ENCODE measurements at places on chromosomes 2 and 18.
A peak's percentile ranks its signal among the peaks of the same experiment; 100 is the strongest.

DNA sequence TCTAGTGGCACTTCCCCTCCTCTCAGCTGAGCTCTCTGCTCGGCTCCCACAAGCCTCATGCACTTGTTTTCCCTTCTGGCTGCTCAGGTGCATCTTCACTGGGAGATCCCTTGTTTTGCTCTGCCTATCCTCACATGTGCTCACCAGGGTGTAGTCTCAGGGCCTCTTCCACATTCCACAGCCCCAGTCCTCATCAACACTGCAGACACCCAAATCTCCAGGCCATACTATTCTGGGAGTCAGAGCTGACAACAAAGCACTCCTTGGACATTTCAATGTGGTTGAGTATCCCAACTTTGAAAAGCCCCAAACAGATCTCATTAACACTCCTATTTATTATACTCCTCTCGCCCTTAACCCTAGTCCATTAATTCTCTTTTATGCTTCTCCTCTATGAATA, 71.3 kb downstream of the CCDC93 start:
- peaks cover 78% of the 10 kb centered on the region for H3K36me3 ChIP-seq
- no peak for DNase-seq
- no peaks in the 10 kb centered on the region for H3K4me1 ChIP-seq
- H3K27me3 ChIP-seq: no peaks in the 10 kb centered on the region

GRCh38 chr2:47187069-47187468, 32.0 kb upstream of the STPG4 start:
- H3K27ac ChIP-seq: no peak overlapping the region
- no peaks in the 10 kb centered on the region for H3K4me1 ChIP-seq
- H3K36me3 ChIP-seq: no peaks in the 10 kb centered on the region

DNA sequence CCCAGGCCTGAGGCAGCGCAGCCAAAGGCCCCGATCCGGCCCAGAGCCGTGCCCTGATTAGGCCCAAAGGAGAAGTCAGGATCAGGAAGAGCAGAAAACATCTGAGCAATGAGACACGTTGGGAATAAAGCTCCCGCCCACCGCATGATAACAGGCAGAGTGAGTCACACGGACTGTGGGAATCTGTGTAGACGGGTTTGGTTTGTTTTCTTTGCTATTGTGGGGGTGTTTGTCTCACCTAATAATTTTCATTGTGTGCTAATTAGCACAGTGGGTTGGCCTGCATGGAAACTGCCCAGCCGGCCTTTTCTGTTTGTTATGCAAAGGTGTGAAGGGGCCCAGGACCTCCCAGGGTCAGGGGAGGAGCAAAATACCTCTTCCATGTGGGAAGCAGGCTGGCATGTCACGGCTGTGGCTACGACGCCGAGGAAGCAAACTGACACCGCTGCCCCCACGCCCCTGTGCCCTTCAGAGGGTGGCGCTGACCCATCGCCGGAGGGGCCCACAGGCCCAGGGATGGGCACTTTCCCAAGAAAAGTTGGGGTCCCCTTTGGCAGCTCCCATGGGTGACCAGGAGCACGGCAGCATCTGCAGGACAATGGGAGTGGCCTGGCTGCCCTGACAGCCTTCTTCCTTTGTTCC, 68.4 kb upstream of the CTDP1 start:
- no peak overlapping the region for H3K4me3 ChIP-seq
- H3K4me1 ChIP-seq: no peaks in the 10 kb centered on the region
- no peaks in the 10 kb centered on the region for H3K36me3 ChIP-seq
- no peak overlapping the region for H3K27ac ChIP-seq
- DNase-seq: no peak

- H3K36me3 ChIP-seq: no peaks in the 10 kb centered on the region
- no peaks in the 10 kb centered on the region for H3K4me1 ChIP-seq
- no peak for DNase-seq
- H3K4me3 ChIP-seq: no peak overlapping the region
- H3K27me3 ChIP-seq: no peaks in the 10 kb centered on the region
Measured at GRCh38 chr2:191197096-191197495, 46.3 kb upstream of the STAT4 start.

GRCh38 chr2:96085541-96086355, 30.6 kb downstream of the ADRA2B start:
- H3K27me3 ChIP-seq: no peaks in the 10 kb centered on the region
- no peak for DNase-seq
- H3K36me3 ChIP-seq: no peaks in the 10 kb centered on the region
- no peaks in the 10 kb centered on the region for H3K4me1 ChIP-seq
- no peak overlapping the region for H3K4me3 ChIP-seq
- no peak overlapping the region for H3K27ac ChIP-seq

GRCh38 chr2:239522002-239522739, 121.4 kb upstream of the HDAC4 start:
- H3K27ac ChIP-seq: no peak overlapping the region
- no peak overlapping the region for H3K4me3 ChIP-seq
- DNase-seq: no peak
- H3K36me3 ChIP-seq: no peaks in the 10 kb centered on the region
- peaks cover 2% of the 10 kb centered on the region for H3K4me1 ChIP-seq
- no peaks in the 10 kb centered on the region for H3K27me3 ChIP-seq

GRCh38 chr2:8984157-8984556, 19.3 kb downstream of the MBOAT2 start:
- no peak overlapping the region for H3K4me3 ChIP-seq
- DNase-seq: no peak
- H3K27me3 ChIP-seq: no peaks in the 10 kb centered on the region
- no peaks in the 10 kb centered on the region for H3K36me3 ChIP-seq
- peaks cover 3% of the 10 kb centered on the region for H3K4me1 ChIP-seq

DNA sequence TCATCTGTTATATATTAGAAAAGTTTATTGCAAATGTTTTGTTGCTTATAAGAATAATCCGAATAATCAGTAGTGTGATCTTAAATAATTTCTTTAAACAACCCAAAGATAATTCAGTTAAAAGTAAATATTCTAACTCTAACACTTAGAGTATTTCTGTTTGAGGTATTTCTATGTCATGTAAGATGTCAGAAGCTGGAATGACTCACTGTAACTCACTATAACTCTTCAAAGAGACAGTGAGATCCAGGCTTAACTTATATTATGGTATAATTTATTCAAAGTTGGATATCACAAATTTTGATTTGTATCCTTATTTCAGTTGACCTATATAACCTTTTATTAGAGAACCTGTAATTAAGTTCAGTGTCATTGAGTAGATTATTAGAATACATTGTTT, 6.9 kb downstream of the MBD5 start:
- H3K27me3 ChIP-seq: no peaks in the 10 kb centered on the region
- H3K4me1 ChIP-seq: peaks cover 1% of the 10 kb centered on the region
- no peak overlapping the region for H3K27ac ChIP-seq
- DNase-seq: no peak

DNA sequence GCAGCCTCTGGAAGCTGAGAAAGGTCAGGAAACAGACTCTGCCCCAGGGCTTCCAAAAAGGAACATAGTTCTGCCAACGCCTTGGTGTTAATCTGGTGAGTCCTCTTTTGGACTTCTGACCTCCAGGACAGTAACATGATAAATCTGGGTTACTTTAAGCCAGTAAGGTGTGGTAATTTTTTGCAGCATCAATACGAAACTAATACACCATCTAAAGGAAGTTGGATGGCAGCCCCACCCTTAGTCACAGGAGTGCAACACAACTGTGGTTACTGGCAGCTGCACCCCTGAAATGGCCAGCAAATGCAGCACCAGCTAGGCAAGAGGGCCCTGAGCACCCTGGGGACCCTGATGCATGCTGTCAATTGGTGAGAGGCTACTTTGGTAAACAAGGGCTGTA, 25.8 kb downstream of the CREG2 start:
- DNase-seq: no peak
- no peaks in the 10 kb centered on the region for H3K27me3 ChIP-seq
- no peak overlapping the region for H3K27ac ChIP-seq

GRCh38 chr2:202278944-202279343, 13.4 kb downstream of the NOP58 start:
- H3K27me3 ChIP-seq: no peaks in the 10 kb centered on the region
- no peaks in the 10 kb centered on the region for H3K4me1 ChIP-seq
- peak; percentile 27 for DNase-seq
- peaks cover 20% of the 10 kb centered on the region for H3K36me3 ChIP-seq
- no peak overlapping the region for H3K27ac ChIP-seq
- H3K4me3 ChIP-seq: no peak overlapping the region

DNA sequence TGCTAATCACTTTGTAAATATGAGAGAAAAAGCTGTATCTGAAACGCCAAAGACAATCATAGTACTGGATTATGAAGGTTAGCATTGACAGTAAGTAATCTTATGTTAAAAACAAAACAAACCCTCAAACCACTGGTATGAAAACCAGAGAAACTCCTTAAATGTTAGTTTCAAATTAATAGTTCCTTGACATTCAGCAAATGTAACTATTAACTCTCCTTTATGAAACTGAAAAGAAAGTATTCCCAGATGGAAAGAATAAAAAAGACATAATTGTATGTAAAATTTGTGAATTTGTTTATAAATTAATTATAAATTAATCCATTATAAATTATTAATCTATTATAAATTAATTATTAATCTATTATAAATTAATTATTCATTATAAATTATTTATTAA, 12.3 kb downstream of the FASTKD1 start:
- no peak for DNase-seq
- no peak overlapping the region for H3K27ac ChIP-seq
- no peaks in the 10 kb centered on the region for H3K36me3 ChIP-seq
- no peaks in the 10 kb centered on the region for H3K4me1 ChIP-seq

GRCh38 chr2:148049284-148049683, 28.4 kb downstream of the MBD5 start:
- H3K27me3 ChIP-seq: no peaks in the 10 kb centered on the region
- H3K4me3 ChIP-seq: no peak overlapping the region
- no peak for DNase-seq
- H3K4me1 ChIP-seq: no peaks in the 10 kb centered on the region

DNA sequence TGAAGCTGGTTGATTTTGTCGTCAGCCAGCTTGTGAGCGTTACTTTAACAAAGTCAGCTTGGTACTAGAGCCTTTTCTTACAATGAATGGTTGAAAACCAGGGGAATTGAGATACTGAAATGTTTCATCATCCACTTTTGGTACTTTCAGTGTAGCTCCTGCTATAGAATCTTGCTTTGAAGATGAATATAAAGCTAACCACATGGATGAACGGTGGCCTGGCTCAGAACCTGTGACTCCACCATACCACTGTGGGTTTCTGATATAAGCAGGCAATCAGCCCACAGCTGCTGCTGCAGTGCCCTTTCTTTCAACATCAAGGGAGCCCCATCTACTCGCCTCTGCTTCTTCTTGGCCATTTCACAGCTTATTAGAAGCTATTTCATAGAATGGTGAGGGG, 53.2 kb upstream of the GPR45 start:
- no peak overlapping the region for H3K27ac ChIP-seq

DNA sequence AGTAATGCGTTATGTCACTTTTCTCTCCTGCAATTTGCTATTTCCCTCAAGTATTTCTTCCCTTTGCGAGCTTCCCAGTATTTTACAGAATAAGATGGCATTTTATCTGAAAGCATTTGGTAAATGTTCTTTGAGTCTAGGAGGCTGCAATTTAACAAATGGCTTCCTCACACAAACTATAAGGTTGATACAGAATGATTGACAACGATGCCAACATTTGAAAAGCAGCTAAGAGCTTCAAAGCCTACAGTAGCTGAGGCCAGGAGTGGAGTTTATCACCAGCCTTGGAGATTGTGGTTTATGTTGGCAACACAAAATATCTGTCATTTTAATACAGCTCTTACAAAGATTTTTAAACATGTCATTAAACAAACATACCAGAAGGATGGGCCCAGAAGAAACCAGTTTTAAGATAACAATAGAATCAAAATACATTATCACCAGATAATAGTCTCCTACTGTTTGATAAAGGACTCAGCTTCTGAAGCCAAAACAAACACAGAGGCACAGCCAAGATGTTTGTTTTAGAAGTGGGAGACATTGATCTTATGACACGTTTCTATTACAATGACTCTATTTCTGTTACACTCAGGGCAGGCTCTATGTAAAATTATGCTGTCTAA, 711.4 kb upstream of the ACVR2A start:
- DNase-seq: no peak
- H3K27ac ChIP-seq: no peak overlapping the region
- no peaks in the 10 kb centered on the region for H3K4me1 ChIP-seq
- H3K4me3 ChIP-seq: no peak overlapping the region
- no peaks in the 10 kb centered on the region for H3K27me3 ChIP-seq

- DNase-seq: no peak
- H3K27me3 ChIP-seq: no peaks in the 10 kb centered on the region
- no peak overlapping the region for H3K4me3 ChIP-seq
- no peaks in the 10 kb centered on the region for H3K36me3 ChIP-seq
Measured at GRCh38 chr2:69625078-69625795, 18.3 kb downstream of the AAK1 start.

DNA sequence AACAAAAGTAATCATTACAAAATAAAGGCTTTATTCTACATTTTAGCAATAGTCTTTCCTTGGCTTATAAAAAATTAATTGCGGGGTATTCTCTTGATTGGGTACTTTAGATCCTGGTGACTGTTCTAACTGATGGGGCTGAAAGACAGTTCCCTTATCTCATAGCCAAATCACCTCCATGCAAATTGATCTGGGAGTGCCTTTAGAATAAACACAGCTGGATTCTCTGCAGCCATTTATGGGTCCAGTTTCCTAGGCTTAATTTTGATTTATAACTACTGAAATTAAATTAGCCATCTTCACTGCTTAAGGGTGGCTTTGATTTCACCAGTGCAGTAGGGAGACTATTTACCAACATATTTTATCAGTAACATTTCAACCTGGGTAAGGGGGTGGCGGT, 337.1 kb downstream of the NRXN1 start:
- no peaks in the 10 kb centered on the region for H3K36me3 ChIP-seq
- H3K4me3 ChIP-seq: no peak overlapping the region
- H3K27me3 ChIP-seq: no peaks in the 10 kb centered on the region

DNA sequence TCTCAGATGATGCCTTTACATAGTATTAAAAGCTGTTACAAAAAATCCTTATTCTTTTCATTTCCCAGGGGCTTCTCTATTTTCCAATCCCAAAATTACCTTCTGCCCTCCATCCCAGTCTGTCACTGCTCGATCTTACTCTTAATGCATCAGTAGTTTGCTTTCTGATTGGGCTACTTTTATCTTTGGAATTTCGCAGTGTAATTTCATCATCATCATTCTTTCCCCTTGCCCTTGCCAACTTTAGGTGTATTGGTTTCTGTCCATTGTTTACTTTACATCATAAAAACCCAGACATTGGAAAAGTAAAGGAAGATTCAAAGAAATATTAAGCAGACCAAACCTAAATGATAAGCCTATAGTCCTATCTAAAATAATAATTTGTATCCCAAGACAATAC, 457.2 kb downstream of the PIK3C3 start:
- H3K4me1 ChIP-seq: no peaks in the 10 kb centered on the region
- no peak overlapping the region for H3K27ac ChIP-seq
- H3K27me3 ChIP-seq: no peaks in the 10 kb centered on the region
- H3K36me3 ChIP-seq: no peaks in the 10 kb centered on the region
- no peak overlapping the region for H3K4me3 ChIP-seq
- DNase-seq: no peak

- no peak overlapping the region for H3K4me3 ChIP-seq
- no peaks in the 10 kb centered on the region for H3K4me1 ChIP-seq
- no peaks in the 10 kb centered on the region for H3K27me3 ChIP-seq
- no peak for DNase-seq
- H3K27ac ChIP-seq: no peak overlapping the region
- H3K36me3 ChIP-seq: no peaks in the 10 kb centered on the region
Measured at GRCh38 chr2:57552885-57553284, 493.7 kb upstream of the VRK2 start.

GRCh38 chr2:101817481-101817880, 120.0 kb downstream of the MAP4K4 start:
- H3K36me3 ChIP-seq: no peaks in the 10 kb centered on the region
- H3K4me3 ChIP-seq: no peak overlapping the region
- no peak for DNase-seq
- no peaks in the 10 kb centered on the region for H3K4me1 ChIP-seq
- H3K27ac ChIP-seq: no peak overlapping the region
